Tracheal epithelial cell (primary cell): ENCODE measurements at places on chromosomes 3 and 15. TPM values are rescaled to one million over a fixed set of nuclear protein-coding genes. Genes with fewer than 3 reads are reported as not detected.

The DYNC1LI1 gene
- 33.2 and 36.4 TPM in 2 replicates for total RNA-seq

The NEK10 gene
- 0.72 and 2.6 TPM in 2 replicates for total RNA-seq

The ST8SIA2 gene
- not detected in 2 replicates for total RNA-seq

The CTXN2 gene
- not detected in 2 replicates for total RNA-seq

The GOLGA6L6 gene
- total RNA-seq: not detected in 2 replicates

The TICRR gene
- 0.21 and 1.4 TPM in 2 replicates for total RNA-seq

The LTF gene
- total RNA-seq: 0.43 and 0.48 TPM in 2 replicates

The ATP13A5 gene
- total RNA-seq: not detected in 2 replicates

The MLH1 gene
- 27.0 and 28.3 TPM in 2 replicates for total RNA-seq

The RBPMS2 gene
- total RNA-seq: not detected in 2 replicates

The PLOD2 gene
- total RNA-seq: 24.9 and 152 TPM in 2 replicates
